ENCODE measurements at places on chromosomes 11 and 22. TPM values are rescaled to one million over a fixed set of nuclear protein-coding genes. Genes with fewer than 3 reads are reported as not detected.
A peak's percentile ranks its signal among the peaks of the same experiment; 100 is the strongest.

DNA sequence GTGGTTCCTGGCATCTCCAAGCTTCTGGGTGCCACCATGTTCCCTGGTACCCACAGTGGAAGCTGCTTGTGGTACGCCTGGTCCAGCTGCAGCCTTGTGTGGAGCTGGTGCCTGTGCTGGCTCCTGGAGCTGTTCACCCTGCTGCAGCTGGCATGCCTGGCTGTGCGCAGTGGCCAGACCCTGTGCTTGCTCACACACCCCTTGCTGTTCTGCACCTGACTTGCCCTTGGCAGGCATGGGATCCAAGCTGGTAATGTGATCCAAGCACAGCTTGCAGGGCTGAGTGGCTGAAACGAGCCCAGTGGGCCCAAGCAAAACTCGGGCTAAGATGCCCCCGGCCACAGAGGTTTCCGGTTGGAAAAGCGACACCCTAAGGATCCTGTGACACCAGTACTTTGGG is 104.7 kb upstream of the CLMP start:
- DNase-seq: no peak

DNA sequence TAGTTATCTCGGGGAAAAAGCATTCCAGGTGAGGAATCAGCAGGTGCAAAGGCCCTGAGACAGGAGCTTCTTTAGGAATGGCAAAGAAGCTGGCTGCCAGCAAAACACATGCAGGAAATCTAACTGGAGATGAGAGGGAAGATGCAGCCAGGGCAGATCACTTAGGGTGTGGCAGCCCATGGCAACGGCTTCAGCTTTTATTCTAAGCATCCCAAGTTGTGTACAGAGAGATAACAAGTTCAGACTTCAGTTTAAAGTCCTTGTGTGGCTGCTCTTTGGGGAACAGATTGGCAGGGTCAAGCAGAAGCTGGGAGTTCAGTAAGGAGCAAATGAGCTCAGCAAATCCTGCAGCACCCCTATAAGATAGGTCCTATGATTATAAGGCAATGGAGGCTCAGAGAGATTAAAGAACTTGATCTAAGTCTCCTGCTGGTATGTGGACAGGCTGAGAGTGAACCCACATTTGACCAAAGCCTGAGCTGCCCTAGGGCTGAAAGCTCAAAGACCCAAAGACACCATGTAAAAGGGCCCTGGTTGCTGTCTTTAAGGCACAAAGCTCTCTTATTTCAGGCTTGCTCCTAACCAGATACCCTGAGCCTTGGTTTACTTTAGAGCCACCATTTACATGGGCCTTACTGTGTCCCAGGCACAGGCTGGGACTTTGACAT is 466.8 kb downstream of the SOX6 start:
- DNase-seq: no peak

- DNase-seq: no peak
These were observed 4.9 kb upstream of the LINC01488 start for GRCh38 chr11:69476509-69476961.

DNA sequence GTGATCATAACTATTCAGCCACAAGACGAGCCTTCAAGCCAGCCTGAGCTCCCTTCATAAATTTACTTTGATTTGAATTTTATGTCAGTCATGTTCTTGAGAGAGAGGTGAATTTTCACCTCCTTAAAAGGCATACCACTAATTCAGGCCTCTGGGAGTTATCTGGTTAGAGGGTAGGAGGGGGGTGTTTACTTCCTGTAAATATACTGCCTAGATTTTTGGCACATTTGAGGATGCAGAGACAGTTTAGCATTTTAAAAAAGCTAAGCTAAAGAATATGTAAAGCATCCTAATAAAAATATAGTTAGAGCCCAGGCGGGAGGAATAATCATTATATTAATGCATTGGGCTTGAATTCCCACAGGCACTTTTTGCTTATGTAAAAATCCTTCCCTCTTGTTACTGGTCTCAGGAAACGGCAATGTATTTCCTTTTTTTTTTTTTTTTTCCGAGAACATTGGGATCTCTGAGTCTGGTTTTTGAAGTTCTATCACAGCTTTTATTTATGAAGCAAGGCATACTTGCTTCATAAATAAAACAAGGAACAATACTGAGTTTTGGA is 116.5 kb downstream of the CSNK2A3 start:
- no peak for DNase-seq

DNA sequence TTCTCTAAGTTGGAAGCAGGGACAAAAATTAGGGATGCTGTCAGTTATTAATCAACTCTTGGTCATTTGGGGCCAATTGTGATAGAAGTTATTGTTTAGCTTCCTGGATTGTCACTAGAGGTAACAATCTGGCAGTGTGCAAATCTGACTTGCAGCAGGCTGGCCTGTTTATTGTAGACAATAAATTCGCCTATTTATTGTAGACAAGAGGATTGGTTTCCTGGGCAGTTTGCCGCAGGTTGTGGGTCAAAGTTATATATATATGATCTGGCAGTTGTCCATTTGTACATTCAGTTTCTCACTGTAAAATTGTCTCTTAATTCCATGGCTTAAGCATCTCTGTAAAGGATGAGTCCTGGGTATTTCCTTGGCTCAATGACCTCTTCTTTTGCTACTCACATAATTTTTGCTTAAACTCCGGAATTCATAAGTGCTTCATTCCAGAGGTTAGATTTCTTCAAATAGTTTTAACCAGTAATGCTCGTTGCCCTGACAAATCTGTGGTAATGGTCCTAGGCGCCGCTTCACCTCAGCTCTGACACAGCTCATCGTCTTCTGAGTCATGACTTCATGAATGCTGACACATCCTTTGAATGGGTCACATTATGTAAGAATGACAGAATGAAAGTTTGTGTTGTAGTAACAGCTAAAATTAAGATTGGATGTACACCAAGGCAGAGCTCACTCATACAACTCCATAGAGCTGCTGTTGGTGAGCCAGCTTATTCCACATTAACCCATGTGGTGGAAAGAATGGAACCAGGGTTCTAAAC is 7.8 kb upstream of the MMP3 start:
- no peak for DNase-seq

DNA sequence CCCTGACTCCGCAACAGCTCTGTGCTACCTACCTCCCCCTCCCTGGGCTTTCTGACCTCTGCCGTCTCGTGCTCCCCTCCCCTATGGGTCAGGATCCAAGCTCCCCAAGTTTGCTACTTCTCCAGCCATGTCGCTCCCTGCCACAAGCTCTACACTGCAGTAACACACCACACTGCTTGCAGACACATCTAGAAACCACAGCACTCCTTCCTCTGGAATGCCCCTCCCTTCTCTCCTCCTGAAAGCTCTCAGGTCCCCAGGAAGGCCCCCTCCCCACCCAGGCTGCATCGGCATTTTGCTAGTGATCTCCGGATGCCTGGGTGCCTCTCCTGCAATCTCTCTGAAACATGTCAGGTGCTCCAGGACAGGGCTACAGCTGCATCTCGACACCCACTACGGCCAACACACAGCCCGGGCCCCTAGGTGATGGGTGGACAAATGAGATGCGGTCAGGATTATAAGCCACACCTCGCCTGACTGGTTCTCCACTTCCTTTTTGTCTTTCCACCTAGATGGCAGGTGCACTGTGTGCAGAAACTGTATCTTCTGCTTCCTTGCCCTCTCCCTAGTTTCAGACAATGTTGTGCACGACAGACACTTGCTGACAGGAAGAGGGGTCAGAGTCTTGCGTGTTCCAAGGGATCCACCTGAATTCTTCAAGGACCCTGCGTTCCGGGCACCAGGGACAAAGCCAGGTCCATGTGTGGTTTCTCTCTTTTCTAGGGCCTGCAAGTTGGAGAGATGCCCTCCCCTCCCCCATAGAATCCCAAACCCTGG is 22.9 kb downstream of the RPUSD4 start:
- DNase-seq: no peak

DNA sequence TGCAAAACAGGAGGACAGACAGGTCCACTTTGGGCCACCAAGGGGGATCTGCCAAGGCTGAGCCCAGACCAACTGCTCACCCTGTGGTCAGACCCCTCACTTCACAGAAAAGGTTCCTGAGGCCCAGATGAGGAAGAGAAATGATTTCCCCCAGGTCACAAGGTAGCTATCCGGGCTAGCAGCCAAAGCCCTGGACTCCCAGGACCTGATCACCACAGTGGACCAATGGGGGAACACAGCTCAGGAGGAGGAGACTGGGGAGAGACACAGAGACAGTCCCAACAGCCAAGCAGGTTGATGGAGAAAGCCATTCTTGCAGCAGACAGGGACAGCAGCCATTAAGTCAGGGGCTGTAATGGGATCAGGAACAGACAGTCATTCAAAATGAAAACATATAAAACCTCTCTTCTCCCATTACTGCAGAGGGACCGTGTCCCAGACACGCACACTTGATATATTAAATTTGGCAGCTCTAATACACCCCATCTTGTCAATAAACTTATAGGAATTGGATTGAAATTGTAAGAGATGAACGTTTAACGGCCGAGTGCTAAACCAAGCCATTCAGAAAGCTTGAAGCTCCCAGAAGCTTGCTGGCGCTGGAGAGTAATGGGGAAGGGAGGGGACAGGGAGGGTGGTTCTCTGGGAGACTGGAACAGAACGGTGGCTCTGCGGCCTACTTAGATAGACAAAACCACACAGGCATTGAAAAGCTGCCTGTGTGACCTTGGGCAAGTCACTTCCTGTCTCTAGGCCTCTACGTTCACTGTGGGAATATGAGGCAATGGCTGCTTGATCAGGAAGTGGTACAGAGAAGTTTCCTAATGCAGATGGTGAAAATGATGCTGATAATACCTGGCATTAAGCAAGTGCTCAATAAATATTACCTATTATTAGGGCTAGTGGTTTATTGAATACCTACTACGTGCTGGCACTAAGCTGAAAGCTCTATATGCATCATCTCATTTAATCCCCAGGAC is 16.0 kb downstream of the ZMAT5 start:
- DNase-seq: peak; percentile 74

GRCh38 chr11:62547691-62548281 is 1.2 kb upstream of the AHNAK start:
- no peak for DNase-seq

DNA sequence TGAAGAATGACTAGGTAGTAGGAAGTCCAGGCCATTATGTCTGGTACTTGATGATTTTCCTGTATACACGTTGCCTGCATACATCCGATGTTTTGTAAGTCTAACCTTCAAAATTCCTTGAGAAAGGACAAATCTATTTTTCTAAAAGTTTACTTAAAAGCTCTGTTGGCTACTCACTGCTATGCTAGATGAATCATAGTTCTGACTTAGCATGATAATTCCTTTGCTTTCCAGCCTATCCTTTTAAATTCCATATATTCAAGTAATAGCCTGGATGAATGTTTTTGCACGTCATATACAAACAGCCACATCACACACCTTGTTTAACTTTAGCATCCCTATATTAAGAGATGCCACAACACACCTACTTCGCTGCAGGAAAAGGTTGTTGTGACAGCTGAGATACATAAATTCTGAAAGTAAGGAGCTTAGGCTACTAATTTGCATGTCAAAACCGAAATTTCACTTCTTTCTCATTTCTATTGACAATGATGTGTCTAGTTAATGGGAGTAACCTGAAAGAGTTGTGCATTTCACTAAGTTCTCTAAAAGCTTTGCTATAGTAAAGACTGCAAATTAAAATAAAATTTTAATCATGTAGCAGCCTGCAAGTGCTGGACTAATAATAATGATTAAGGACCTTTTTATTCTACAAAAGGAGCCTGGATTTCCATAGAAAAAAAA is 1116.4 kb downstream of the JRKL start:
- no peak for DNase-seq

DNA sequence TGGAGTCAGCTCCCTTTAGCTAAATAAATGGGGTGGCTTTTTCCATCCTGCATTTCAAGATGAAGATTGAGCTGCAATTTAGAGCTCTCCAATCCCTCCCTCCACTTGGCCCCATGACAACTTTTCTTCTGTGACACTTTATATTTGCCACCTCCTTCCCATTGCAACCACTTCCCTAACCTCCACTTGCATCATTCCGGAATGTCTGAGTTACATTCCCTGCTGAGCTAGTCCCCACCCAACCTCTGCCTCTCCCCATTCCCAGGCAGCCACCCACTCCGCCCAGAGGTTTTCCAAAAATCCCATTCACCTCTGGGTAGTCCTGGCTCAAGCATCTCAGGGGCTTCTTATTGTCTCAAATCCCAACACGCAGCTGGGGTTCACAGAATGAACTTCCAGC is 24.7 kb downstream of the PC start:
- DNase-seq: no peak

DNA sequence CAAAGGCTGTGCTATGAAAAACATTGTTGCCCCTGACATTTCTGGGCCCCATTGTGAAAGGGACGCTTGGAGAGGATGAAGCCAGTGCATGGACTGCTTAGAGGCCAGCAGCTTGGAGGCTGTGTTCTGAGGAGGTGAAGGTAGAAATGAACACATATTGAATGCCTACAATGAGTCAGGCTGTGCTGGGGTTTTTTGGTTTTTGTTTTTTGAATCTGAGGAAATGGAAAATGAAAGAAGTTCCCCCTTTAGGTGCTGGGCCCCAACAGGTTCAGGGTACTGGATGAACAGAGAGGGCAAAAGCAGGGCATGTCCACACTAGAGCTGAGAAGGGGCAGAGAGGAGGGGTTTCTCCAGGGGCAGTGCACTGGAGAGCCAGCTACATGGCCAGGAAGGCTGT is 166.1 kb upstream of the API5 start:
- peak; percentile 65 for DNase-seq

DNA sequence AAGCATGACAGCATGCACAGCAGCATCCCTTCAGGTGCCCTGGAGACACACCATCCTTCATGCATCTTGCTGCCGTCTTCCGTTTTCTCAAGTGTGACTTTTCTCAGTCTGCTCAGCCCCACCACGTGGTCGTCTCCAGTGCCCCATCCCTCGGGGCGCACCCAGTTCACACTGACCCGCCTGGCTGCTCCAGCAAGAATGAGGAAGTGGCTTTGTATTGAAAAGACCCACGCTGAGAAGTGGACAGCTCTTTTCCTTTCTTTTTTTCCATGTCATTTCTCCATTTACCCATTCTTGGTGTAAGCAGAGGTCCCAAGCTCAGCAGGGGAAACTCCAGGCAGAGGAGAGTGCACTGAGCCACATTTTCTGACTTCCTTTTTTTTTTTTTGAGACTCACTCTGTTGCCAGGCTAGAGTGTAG is 14.5 kb downstream of the SERPINH1 start:
- no peak for DNase-seq

- peak; percentile 86 for DNase-seq
These were observed 6.6 kb upstream of the PTS start for GRCh38 chr11:112219476-112220232.

GRCh38 chr11:23539556-23539955 is 679.3 kb upstream of the CCDC179 start:
- DNase-seq: no peak

GRCh38 chr11:59957094-59957493 is 6.7 kb upstream of the OOSP4A start:
- DNase-seq: no peak

The KDM2A gene
- 102 TPM for total RNA-seq

The ZNF280A gene
- total RNA-seq: not detected

The CDON gene
- total RNA-seq: 1.9 TPM

The MS4A15 gene
- total RNA-seq: not detected

The MYEOV gene
- total RNA-seq: 0.83 TPM

The TBX10 gene
- not detected for total RNA-seq

The MS4A14 gene
- not detected for total RNA-seq

The OR51E2 gene
- total RNA-seq: not detected

The KCNK4 gene
- 0.23 TPM for total RNA-seq

The DNAJB7 gene
- total RNA-seq: not detected

Measured in activated CD4-positive, alpha-beta T cell treated with anti-CD3 and anti-CD28 coated beads, Interleukin-2, amount 10 ng/mL, durations not matched to agents 24 days and 14 days (primary cell).